ENCODE measurements at places on chromosomes 6 and 20.

DNA sequence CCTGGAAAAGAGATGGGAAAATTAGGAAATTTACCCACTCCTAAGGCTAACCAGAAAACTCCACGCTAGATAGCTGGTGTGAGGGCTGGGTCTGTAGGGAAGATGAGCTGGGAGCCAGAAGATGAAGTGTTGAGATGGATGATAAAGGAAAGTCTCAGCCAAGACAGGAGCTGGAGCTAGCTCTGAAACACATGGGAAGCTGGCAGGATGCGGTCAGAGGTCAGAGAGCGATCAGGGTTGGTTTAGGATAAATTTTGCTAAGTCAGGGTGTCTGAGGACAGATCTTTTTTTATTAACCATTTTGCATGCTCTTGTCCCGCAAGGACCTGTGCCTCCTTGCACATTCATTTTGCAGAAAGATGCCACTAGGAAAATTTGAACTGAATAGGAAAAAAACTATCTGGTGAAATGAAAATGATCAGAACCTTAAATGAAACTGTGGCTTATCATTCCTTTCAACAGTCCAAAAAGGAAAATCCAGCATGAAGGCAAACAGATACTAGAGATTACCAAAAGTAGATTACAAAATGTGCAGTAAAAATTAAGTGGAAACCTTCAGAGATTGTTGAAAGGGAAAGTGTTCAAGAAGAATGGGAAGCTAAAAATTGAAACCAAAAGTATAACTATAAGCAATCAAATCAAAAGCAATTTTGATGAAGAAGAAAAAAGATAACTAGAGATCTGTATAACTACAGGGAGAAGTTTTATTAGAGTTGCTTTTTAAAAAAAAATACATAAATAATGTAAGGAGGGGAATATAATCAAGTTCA is 10.7 kb upstream of the EDN1 start:
- no peaks in the 10 kb centered on the region for H3K27me3 ChIP-seq
- H3K36me3 ChIP-seq = no peaks in the 10 kb centered on the region
- H3K4me3 ChIP-seq = no peak overlapping the region
- H3K4me1 ChIP-seq = no peaks in the 10 kb centered on the region
- no peak for DNase-seq
- no peak overlapping the region for H3K27ac ChIP-seq

- H3K27me3 ChIP-seq = no peaks in the 10 kb centered on the region
- no peak overlapping the region for H3K27ac ChIP-seq
- H3K4me3 ChIP-seq = no peak overlapping the region
Measured at GRCh38 chr6:19332806-19333460, 504.2 kb upstream of the ID4 start.

DNA sequence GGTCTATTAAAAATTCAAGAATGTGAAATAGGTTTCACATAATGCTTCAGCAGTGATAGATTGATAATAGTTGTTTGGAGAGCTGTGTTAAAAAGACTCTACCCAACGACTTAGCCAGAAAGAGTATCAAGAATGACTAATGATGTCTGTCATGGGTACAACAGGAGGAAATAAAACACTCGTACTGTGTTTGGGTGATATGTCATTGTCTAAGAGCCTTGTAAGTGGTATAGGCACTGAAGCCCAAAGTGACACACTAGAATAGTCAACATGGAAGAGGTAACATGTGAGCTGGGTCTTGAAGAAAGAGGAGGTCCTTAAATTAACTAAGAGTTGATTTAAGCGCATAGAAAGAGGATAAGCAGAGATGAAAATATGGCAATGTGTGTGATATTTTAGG is 471.8 kb upstream of the MAN1A1 start:
- no peaks in the 10 kb centered on the region for H3K27me3 ChIP-seq
- H3K4me1 ChIP-seq = no peaks in the 10 kb centered on the region
- no peak for DNase-seq
- no peak overlapping the region for H3K27ac ChIP-seq
- H3K4me3 ChIP-seq = no peak overlapping the region

GRCh38 chr20:46420878-46421277 is 14.5 kb upstream of the ELMO2 start:
- H3K4me1 ChIP-seq = no peaks in the 10 kb centered on the region
- H3K4me3 ChIP-seq = no peak overlapping the region
- no peaks in the 10 kb centered on the region for H3K36me3 ChIP-seq
- H3K27me3 ChIP-seq = no peaks in the 10 kb centered on the region
- DNase-seq = no peak

DNA sequence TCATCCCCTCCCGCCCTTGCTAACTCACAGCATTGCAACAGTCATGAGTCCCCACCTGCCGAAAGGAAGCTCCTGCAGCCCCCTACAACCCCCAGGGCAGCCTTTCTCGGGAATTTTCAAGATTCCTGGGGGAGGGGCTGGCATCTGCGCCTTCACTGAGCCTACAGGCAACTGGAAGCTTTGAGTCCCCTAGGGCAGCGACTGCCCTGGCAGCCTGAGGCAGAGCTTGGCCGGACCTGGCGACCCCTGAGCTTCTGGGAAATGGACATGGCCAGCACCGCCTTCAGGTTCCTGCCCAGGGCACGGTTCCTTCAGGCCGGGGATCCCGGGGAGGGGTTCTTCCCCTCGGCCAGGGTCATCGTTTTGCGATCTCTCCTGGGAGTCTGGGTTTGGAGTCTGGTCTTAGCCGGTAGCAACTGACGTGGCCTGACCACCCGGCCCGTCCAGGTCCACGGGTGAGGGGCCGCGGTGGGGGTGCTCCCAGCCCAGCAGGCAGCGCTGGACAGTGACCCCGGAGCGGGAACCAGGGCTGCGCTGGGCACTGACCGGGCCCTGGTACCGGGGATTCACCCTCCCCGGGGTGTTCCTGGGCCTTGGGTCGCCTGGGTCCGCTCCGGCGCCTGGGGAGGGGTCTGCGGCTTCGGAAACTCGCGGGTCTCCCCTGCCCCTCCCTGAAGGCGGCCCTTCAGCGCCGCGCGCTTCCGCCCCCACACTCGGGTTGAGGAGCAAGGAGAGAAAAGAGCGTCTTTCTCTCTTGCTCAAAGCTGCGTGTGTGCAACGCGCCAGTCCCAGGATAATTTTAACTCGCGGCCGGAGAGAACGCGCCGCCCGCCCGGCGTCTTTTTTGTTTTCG is 593 bp upstream of the COL9A3 start:
- H3K27ac ChIP-seq = peak overlapping the region; percentile 96
- peak overlapping the region; percentile 31 for H3K4me3 ChIP-seq
- DNase-seq = no peak

- no peaks in the 10 kb centered on the region for H3K4me1 ChIP-seq
- H3K4me3 ChIP-seq = no peak overlapping the region
- no peak for DNase-seq
- H3K27ac ChIP-seq = no peak overlapping the region
- no peaks in the 10 kb centered on the region for H3K36me3 ChIP-seq
- H3K27me3 ChIP-seq = no peaks in the 10 kb centered on the region
Measured at GRCh38 chr6:123393331-123393730, 243.4 kb downstream of the TRDN start.

DNA sequence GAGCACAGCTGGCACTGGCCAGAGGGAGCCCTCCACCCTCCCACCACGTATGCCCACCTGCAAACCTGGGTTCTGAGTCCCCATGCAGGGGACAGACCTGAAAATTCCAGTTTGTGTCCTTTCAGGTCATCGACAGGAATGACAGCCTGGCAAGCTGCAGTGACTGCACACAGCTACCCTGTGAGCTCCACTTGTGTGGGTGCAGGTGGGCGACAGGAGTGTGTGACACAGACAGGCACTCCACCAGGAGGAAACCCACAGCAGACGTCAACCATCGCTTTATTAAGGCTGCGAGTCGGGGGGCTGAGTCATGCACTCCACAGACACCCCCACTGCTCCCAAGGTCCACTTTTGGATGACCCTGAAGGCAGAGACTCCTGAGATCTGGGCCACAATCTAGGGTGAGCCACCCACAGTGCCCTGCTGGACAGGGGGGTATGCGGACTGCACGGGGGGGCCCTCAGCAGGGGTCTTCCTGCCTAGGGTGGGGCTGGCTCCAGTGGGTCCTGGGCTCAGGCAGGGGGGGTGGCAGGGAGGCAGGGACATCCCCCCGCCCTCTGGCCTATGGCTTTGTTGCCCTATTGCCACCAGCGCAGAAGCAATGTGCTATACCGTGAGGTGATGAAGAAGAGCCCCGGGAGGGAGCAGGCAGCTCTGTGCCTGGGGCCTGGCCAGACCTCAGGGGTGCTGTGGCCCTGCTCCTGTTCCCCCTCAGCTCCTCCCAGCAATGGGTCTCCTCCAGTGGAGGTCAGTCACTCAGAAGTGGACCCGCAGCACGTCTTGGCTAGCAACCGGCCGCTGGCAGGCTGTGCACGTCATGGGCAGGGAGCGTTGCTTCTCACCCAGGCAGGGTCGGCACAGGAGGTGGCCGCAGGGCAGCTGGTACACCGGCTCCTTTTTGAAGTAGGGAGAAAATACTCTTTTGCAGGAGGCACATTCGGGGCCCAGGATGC is 25.1 kb upstream of the AVP start:
- no peak overlapping the region for H3K4me3 ChIP-seq
- DNase-seq = no peak
- no peaks in the 10 kb centered on the region for H3K4me1 ChIP-seq
- H3K36me3 ChIP-seq = peaks cover 6% of the 10 kb centered on the region

DNA sequence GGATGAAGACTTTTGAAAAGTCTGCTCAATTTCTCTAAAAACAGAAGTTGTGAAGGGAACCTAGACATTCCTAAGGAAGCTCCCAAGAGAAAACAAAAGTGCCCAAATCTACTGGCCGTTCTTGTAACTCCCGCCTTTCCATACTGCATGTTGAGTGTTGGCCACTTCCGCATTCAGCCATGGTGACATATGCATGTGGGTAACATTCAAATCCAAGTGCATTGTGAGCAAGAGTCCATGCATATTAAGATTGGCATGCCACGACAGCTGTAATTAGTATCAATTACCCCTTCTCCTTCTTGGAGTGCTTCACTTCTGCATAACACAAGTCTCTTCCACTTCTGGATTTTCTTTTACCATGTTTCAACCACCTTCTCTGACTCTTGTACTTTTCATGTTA is 8.4 kb downstream of the SLC35D3 start:
- H3K27me3 ChIP-seq = no peaks in the 10 kb centered on the region
- no peaks in the 10 kb centered on the region for H3K4me1 ChIP-seq
- no peaks in the 10 kb centered on the region for H3K36me3 ChIP-seq
- H3K4me3 ChIP-seq = no peak overlapping the region
- DNase-seq = no peak
- H3K27ac ChIP-seq = no peak overlapping the region

Data from tibial nerve (tissue), 4 donors.